ENCODE measurements at places on chromosomes 6 and 20.

- no peak for DNase-seq
Measured at GRCh38 chr20:50856475-50857041, 61.7 kb downstream of the BCAS4 start.

GRCh38 chr20:23086931-23087411 is 847 bp upstream of the CD93 start:
- no peak for DNase-seq

DNA sequence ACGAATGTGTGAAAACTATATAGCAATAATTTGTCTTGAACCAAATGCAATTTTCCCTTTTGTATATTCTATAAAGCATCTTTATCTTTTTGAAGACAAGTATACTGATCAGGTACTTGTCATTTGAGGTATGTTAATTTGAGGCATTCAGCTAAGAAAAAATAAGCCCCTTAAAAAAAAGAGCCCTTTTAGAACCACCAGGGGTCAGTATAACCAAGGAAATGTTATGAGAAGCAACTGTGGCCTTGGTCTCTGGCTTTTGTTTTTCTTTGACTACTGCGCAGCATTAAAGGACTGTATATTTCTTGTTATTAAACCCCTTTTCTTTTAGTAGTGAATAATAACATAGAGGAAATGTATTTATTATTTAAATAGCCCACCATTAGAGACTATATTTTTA is 43.1 kb downstream of the CD109 start:
- DNase-seq, result peak; percentile 53

GRCh38 chr20:62433658-62434497 is 6.5 kb upstream of the RBBP8NL start:
- no peak for DNase-seq

- no peak for DNase-seq
Measured at GRCh38 chr6:117840541-117840983, 66.5 kb upstream of the SLC35F1 start.

DNA sequence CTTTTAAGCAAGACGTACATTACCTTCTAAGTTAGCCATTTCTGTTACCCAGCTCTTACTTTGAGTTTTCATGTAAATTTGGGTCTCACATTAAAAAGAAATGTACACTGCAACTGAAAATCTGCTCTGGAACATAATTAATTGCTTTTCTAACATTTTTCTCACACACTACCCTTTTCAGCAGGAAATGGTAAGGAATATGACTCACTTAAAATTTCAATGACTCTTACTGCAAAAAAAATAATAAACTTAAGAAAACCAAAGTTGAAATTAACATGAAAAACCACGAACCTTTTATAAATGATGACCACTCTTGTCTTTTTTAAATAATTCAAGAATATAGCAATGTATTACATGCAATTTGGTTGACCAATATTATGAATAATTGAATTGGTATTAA is 1.3 kb downstream of the CGA start:
- no peak for DNase-seq

DNA sequence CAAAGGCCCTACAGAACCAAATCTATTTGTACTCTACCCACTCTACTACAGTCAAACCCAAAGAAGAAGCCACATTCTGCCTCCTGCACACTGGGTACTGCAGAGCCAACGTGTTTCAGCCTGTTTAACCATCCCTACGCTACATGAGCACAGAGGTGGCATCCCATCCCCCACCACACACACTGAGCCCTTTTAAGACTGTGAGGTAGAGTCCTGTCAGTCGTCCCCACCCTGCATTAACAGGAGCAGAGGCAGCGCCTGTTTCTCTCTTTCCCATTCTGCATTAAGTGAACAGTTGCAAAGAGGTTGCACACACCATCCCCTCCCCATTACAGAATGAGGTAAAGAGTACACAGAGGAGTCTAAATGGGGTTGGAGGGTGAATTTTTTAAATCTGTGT is 5.2 kb upstream of the RSPH4A start:
- no peak for DNase-seq

GRCh38 chr6:109840796-109841195 is 137.3 kb upstream of the GPR6 start:
- no peak for DNase-seq

DNA sequence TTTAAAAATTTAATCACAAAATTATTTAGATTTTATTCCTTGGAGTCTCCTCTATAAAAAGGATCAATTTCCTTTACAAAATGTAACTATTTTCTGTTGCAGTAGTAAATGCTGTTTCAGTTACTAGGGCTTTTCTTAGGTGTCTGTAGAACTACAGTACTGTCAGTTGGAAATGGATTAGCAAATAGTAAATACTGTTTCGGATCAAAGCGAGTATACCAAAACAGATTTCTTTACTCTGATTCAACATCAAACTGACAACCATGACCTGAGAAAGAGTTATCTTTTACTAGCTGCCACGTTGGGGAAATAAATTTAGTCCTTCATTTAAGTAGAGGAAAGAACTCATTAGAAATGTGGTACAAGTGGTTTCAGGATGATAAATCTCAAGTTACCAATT is 172.5 kb downstream of the HS3ST5 start:
- DNase-seq, result no peak
